ENCODE measurements at places on chromosomes 12 and 14.

- no peak for DNase-seq
Measured at GRCh38 chr12:33830070-33830469, 192.2 kb upstream of the ALG10 start.

- DNase-seq: no peak
Measured at GRCh38 chr12:46699986-46700385, 125.8 kb downstream of the SLC38A4 start.

GRCh38 chr12:49322367-49322707 is 718 bp upstream of the TROAP start:
- DNase-seq: no peak

DNA sequence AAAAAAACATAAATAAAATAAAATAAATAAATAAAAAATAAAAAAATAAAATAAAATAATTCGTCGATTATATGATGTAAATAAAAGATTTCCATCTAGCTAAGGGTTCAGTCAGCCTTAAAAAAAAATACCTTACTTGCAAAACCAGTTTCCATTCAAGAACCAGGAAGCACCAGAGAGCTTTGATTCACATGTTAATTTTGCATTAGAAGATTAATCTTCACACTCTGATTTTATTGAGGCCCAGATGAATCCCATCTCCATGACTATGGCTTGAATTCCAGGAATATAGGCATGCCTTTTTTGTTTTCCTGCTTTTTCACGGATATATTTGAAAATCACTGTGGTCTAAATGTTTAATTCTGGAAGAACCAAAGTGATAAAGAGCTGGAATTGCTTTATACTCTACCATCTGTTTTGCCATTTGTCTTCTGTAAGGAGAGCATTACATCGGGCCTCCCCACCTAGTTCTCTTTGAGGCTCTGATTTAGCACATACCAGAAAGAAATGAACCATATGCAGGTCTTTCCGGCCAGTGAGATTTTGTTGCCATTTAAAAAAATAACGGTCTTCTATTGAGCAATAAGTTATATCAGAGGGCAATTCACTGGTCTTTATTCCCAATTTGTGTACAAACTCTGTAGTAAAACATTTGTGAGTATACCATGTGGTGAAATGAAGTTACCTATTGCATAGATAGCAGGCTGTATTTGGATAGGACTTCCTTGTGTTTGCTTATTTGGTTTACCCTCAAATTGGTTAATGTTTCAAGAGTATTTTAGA is 175.5 kb downstream of the AEBP2 start:
- no peak for DNase-seq

GRCh38 chr14:55807053-55807880 is 227.3 kb downstream of the KTN1 start:
- peak; percentile 74 for DNase-seq

- DNase-seq: no peak
Measured at GRCh38 chr12:1869145-1869544, 48.8 kb downstream of the LRTM2 start.

- DNase-seq: no peak
Measured at GRCh38 chr12:85043829-85044228, 7.7 kb downstream of the LRRIQ1 start.

DNA sequence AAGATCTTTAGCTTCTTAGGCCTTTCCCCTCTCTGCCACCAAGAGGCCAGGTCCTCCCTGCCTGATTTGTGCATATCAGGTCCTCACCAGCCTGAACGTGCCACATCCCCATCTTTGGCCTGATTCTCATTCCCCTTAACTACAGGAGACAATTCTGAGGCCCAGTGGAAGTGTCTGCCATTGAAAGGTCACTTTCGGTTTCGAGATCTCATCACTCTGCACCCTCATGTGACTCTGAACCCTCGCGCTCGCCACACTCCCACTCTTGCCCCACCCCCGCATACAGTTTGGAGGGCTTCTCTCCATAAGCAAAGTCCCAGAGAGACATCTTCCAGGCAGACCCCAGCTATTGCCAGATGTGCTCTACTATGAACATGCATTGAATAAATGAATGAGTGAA is 189.0 kb downstream of the NTF3 start:
- DNase-seq: no peak

DNA sequence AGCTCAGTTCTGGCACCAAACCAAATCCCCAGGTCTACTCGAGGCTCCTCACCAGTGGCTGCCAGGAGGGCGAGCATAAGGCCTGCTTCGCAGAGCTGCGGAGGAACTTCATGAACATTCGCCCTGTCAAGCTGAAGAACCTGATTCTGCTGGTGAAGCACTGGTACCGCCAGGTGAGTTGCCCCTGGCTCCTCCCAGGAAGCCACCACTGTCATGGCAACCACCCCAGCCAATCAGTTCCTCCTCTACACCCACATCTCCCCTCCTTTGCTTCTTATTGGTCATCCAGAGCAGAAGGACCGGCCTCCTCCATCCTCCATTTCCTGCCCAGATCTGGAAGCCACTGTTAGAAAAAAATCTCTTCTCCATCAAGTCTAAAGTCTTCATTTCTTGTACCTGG is 17.2 kb upstream of the OAS2 start:
- DNase-seq: no peak

DNA sequence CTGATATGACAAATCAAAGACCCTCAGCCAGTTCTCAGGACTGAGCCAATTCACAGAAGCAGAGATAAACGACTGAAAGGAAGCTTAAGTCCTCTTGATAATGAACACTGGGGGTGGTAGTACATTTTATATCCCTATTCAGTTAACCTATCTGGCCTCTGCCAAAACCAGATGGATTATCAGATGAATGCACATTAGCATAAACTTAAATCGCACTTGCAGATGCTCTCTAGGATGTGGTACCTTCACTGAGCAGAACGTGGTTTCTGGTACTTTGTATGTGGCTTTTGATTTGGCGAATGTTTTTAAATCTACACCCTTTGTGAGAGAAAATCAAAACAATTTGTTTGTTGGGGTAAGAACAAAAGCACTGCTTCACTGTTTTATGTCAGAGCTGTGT is 21.1 kb upstream of the TAS2R14 start:
- DNase-seq: no peak

GRCh38 chr14:103613517-103613916 is 15.5 kb upstream of the KLC1 start:
- no peak for DNase-seq

GRCh38 chr14:90530523-90530922 is 133.7 kb downstream of the CALM1 start:
- no peak for DNase-seq

GRCh38 chr12:23484238-23484637 is 465.2 kb downstream of the SOX5 start:
- no peak for DNase-seq

GRCh38 chr14:19823765-19824164 is 20.2 kb downstream of the OR4N2 start:
- DNase-seq: no peak

- no peak for DNase-seq
Measured at GRCh38 chr12:7096006-7096932, 4.0 kb upstream of the C1R start.

DNA sequence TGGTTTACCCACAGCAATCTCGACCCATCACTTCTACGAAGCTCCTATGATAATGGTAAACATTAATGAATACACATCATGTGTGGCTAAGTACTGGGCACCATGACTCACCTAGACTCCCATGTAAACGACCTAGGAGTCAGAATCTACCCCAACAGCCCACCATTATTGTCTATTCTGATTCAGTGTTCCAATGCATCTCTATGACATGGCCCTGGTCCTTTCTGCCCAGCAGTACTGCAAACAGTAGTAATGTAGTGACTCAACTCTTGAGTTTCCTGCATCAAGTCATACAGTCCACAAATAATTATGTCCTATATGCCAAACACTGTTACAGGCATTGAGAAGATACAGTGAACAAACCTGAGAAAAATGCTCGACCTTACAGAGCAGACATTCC is 14.6 kb downstream of the GTF2A1 start:
- DNase-seq: no peak

GRCh38 chr14:78425330-78425729 is 255.2 kb downstream of the NRXN3 start:
- no peak for DNase-seq

DNA sequence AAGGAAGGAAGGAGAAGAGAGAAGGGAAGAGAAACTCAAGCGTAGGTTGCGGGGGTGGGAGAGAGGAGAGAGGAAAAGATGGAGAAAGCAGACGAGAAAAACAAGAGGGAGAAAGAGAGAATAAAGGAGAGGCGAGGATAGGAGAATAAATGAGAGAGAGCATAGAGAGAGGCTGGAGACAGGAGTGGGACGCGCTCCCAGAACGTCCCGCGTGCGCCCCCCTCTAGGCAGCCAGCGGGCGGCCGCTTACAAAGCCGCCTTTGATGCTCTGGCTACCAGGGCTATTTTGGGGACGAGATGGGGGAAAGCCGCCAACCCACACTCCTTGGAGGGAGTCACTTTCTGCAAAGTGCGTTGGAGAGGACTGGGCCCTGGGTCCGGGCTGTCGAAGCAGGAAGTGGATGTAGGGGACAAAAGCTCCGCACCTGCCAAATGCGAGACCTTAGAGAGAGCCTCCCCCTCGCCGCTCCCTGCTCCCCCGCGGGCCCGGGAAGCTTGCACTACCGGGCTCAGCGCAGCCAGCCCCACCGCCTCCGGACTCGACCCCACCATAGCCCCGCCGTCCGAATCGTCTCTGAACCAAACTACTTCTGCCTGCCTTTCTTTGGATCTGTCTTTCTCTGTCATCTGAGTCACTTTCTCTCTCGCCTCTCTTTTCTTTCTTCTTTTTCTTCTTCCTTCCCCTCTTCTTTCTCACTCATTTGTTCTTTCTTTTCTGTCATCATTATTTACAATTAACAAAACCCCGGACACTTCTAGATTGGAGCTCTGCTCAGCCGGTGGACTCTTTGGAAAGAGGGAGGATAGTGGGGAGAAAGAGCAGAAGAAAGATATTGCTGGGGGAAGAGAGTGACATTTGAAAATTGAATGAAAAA is 8.0 kb downstream of the ASCL1 start:
- peak; percentile 44 for DNase-seq

DNA sequence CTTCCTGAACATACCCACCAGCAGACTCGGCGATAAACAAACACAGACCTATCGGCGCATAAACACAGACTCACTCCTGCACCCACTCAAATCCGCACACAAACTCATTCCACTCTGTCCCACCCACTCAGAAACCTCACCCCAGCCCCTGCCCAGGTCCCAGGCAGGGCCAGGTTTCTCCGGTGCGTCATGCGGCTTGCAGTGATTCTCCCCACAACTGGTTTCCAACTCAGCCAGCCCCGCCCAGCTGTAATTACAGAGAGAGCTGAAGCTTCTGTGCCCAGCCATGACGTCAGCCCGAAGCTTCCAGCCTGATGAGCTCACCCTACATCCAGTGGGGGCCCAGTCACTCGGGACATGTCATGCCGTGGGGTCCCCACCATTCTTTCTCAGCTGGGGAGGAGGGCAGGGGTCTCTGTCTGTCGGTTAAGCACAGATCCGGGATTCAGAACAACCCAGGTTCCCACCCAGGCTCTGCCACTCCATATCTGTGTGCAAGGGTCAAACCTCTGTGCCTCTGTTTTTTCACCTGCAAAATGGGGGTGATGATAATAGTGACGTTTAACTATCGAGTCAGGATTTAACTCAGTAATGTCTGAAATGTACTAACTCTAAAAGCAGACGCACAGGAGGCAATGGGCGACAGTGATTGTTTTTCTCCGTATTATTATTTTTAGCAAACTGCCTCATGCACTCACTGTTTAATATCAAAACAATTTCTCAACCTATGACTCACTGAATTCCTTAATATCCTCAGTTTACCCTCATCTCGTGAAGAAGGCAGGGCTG is 2.3 kb upstream of the HSPB8 start:
- no peak for DNase-seq

- no peak for DNase-seq
Measured at GRCh38 chr14:82528016-82528415, 994.4 kb upstream of the SEL1L start.

- DNase-seq: peak; percentile 17
Measured at GRCh38 chr14:61025251-61026223, 44.5 kb downstream of the SLC38A6 start.

DNA sequence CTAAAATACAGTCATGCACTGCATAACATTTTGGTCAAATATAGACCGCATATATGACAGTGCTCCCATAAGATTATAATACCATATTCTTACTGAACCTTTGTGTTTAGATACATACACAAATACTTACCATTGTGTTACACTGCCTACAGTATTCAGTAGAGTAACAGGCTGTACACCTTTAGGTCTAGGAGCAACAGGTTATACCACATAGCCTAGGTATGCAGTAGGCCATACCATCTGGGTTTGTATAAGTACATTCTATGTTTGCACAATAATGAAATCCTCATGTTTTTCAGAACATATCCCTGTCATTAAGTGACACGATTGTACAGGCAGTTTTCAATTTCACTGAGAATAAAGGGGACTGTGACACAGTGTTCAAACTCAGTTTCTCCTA is 22.3 kb downstream of the KDM5A start:
- DNase-seq: no peak

DNA sequence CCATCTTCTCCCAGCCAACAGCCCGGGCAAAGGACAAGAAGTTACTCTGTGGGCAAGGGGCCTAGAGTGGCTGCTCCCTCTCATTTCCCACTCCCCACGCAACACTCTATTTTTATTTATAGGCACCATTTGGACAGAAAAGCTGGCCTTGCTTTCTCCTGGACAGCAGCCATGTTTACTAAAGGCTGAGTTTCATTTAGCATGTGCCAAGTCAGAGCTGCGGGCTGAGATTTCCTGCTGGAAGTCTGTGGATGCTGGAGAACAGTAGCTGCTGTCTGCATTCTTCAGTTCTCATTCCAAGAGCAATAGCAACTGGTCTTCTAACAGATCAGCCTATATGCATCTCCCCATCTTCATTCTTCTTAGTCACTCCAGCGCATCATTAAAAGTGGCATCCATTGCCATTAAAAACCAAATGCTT is 8.3 kb downstream of the COL2A1 start:
- DNase-seq: no peak

GRCh38 chr12:78725951-78726580 is 138.5 kb upstream of the SYT1 start:
- peak; percentile 73 for DNase-seq

- no peak for DNase-seq
Measured at GRCh38 chr14:32883188-32883587, 55.5 kb upstream of the NPAS3 start.

All from NCI-H2081 treated with DMSO at 0.1 percent for 48 hours (cell line).